ENCODE measurements at places on chromosomes 16 and 17.
A peak's percentile ranks its signal among the peaks of the same experiment; 100 is the strongest.

- no peak for DNase-seq
Measured at GRCh38 chr16:11033629-11034420, 89.5 kb downstream of the CLEC16A start.

DNA sequence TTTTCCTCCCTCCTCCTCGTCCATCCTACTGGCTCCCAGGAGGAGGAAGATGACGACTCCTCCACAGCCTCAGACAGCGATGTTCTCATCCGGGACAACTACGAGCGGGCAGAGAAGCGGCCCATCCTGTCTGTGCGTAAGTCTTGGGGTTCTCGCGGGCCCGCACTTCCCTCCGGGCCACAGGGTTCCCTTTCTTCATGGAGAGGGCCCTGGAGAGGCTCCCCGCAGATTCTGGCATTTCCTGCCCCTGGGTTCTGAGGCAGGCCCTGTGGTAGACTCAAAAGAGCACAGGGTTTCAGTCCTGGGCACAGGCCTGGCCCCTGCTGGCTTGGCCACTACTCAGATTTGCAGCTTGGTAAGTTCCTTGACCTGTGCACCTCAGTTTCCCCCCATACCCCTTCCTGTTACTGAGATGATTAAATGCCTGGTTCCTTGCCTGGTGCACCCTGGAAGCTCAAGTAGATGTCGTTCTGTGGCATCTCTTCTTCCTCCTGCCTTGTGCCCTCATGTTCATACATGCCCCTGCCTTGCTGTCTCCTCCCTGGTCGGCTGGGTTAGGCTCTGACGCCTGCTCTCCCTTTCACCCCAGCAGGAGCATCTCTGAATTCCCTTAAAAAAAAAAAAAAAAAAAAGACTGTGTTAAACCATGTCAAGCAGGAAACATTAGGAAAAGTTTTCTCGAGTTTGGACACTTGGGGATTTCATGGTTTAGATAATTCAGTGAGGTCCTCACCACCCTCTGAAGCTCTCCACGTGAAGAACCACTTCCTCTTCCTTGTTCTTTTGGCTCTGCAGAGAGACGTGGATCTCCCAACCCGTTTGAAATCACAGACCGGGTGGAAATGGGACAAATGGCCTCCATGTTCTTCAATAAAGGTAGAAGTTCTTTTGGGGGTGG, 14.3 kb upstream of the NAT9 start:
- no peak for DNase-seq

- no peak for DNase-seq
Measured at GRCh38 chr17:57541472-57542394, 203.4 kb downstream of the CCDC182 start.

- no peak for DNase-seq
Measured at GRCh38 chr17:49994085-49995054, 654 bp downstream of the DLX3 start.

GRCh38 chr16:9509663-9510062, 418.2 kb downstream of the HAPSTR1 start:
- DNase-seq: no peak

GRCh38 chr16:1159973-1160772, 7.3 kb downstream of the CACNA1H start:
- DNase-seq: no peak

DNA sequence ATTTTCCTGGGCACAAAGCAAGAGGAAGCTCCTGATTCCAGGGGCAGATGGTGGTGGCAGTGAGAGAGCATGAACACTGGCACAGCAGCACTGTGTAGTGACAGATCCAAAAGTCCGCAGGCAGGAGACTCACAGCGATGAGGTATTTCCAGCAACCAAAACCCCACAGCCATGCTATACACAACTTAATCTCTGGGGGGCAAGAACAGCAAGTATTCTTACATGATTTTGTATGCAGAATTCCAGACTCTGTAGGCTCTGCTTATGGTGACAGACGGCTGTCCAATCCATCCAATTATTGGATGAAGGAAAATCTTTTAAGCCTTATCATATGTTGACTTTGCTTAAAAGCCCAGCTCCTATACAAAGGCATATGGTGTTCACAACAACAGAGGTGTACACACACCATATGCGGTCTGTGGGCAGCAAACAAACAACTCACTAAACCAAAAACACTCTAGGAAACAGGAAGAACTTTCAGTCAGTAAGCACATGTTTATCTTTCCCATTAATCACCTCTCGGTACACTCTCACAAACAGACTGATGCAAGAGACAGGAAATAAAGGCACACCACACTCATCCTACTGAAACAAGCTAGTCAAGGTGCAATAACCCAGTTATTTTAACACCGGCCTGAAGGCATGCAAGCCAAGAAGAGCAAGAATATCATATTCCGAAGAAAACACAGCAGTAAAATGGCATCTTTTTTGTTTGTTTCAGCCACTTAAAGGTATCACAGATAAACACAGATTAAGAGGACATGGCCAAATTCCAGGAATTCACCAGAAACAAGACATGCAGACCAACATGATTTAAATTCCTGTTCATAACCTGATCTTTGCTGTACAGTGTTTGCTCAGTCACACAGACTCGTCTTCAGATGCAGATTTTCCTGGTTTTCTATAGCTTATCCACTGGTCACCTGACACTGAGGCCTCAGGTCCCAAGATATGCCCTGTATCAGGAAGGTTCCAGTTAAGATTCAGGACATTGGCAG, 47.8 kb downstream of the ERN1 start:
- peak; percentile 75 for DNase-seq

DNA sequence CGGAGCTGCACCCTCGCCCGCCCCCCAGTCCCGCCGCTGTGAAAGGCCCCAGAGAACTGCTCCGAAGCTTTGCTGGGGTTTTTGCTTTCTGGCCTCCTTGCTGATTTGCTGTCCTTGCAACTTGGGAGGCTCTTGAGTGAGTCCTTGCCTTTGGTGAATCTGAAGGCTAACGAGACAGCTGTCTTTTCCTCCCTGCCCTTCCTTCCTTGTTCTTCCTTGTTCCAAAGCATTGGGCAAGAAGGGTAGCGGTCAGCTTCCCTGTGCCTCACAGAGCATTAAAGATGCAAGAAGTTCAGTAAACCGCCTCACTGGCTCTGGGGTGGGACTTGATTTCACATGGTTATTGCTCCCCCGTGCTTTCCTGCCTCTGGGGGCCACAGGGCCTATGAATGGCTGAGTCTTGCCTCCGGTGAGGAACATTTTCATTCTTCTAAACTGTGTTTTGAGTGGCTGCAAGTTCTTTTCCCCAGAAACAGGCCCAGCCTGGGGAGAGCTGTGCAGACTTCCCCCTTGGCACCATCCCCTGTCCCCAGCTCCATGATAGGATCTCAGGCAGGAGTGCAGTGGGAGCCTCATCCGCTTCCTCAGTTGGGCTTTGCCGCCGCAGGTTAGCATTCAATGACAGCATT, 1.4 kb downstream of the YPEL2 start:
- DNase-seq: peak; percentile 19

GRCh38 chr16:26697807-26698206, 368.9 kb upstream of the C16orf82 start:
- no peak for DNase-seq

DNA sequence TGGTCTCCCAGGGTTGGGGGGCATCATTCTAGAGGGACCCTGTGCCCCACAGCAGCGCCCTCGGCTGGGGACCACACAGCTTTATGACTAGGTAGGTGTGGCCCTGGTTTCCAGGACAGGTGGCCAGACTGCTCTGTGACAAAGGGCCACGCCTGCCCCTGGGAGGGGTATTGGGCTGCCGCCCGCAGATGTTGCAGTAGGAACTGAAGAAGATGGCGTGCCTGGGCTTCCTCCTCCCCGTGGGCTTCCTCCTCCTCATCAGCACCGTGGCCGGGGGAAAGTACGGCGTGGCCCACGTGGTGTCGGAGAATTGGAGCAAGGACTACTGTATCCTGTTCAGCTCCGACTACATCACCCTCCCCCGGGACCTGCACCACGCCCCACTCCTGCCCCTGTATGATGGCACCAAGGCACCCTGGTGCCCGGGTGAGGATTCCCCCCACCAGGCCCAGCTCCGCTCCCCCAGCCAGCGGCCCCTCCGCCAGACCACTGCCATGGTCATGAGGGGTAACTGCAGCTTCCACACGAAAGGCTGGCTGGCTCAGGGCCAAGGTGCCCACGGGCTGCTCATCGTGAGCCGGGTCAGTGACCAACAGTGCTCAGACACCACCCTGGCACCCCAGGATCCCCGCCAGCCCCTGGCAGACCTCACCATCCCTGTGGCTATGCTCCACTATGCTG, at the start of gene SPPL2C:
SPPL2C (plus strand) TSS at position 187 of the 681 bp plus-strand sequence; CDS start at position 213, 26 bp downstream.
- DNase-seq: no peak

DNA sequence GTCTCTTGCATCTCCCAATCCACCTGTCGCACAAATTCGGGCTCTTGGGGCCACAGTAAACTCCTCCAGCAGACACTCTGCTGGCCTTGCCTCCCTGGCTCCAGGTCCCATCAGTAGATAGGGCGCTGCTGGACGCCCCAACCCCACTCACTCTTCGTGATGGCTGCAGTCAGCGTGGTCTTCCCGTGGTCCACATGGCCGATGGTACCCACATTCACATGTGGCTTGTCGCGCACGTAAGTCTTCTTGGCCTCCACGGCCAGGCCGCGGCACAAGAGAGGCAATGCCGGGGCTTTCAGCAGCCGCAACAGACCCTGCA, 428 bp downstream of the TUFM start:
- DNase-seq: no peak

DNA sequence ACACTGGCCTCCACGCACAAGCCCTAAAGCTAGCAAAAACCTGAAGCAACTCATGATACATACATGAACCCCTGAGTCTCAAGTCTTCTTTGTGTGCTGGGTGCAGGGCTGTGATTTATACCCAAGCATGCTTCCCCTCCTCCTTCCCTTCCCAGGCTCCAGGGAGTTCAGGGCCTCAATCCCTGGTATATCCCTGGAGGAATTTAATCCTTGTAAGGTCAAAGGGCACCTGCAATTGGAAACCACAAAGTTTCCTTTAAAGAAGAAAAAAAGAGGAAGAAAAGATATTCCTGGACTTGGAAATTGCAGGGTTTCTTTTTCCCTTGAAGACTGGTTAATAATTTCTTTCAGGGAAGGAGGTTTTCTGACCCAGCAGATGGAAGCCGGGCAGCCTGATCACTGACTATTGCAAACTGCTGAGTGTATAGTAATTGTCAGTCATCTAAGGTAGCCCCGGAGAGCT, 182.3 kb downstream of the AATF start:
- DNase-seq: peak; percentile 1

DNA sequence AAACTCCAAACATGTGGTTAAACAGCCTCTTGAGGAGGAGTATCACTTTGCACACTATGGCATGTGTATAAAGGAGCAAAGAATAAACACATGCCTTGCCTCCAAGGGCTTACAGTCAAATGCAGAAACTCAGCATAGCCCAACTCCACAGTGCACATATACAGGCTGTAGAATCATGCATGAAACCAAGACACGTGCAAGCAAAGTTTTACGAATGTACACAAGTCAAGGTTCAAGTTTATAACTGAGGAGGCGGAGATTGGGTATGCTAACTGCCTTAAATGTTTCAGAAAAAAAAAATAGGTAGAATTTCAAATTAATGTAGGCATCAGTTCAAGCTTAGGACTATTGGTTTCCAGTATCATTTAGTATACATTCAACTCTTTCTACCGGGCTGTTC, 321.1 kb downstream of the SOX9 start:
- no peak for DNase-seq

GRCh38 chr17:58153671-58154070, 5.5 kb downstream of the OR4D1 start:
- no peak for DNase-seq
